Panc1 (cell line): ENCODE measurements at places on chromosomes 5 and 9. TPM values are rescaled to one million over a fixed set of nuclear protein-coding genes. Genes with fewer than 3 reads are reported as not detected.

CYLC2 gene
- not detected for total RNA-seq

PCDHGA10 gene
- total RNA-seq: 0.69 TPM

SLC22A5 gene
- 9.5 TPM for total RNA-seq

OMD gene
- total RNA-seq: not detected

FOXD4L3 gene
- total RNA-seq: not detected

PAEP gene
- not detected for total RNA-seq
